ENCODE measurements at places on chromosomes 5 and 9.

DNA sequence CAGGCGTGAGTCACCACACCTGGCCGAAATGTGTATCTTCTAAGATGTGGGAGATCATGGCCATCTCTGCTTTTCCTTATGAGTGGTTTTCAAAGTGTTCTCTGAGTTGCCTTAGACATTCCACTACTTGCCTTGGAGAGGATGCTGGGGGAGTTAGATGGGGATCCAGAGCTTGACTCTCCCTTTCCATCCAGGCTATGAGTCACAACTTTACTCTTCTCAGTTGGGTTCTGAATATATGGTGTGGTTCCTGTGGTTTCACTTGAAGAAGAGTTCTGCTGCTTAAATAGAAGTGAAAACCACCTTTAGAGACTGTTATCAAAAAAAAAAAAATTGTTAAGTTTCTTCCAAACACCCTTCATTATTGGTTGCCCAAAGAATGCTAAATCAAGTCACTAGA is 217.6 kb downstream of the ZNF608 start:
- no peak for DNase-seq

- no peak for DNase-seq
These were observed 14.6 kb upstream of the COL15A1 start for GRCh38 chr9:98929071-98929470.

GRCh38 chr5:44454002-44454401 is 64.8 kb upstream of the FGF10 start:
- no peak for DNase-seq

GRCh38 chr9:137694962-137695875 is 76.4 kb downstream of the EHMT1 start:
- DNase-seq: no peak

GRCh38 chr5:59487772-59488729 is 405.5 kb downstream of the PDE4D start:
- no peak for DNase-seq

GRCh38 chr9:2677915-2678889 is 39.1 kb upstream of the KCNV2 start:
- no peak for DNase-seq

GRCh38 chr9:135676891-135677290 is 13.8 kb downstream of the LCN9 start:
- no peak for DNase-seq

Data from GM04503 (cell line).